Activated effector memory CD4-positive, alpha-beta T cell treated with anti-CD3 and anti-CD28 coated beads, Interleukin-2, amount 50 U/mL, for 16 hours (primary cell): ENCODE measurements at places on chromosomes 5 and 9.

DNA sequence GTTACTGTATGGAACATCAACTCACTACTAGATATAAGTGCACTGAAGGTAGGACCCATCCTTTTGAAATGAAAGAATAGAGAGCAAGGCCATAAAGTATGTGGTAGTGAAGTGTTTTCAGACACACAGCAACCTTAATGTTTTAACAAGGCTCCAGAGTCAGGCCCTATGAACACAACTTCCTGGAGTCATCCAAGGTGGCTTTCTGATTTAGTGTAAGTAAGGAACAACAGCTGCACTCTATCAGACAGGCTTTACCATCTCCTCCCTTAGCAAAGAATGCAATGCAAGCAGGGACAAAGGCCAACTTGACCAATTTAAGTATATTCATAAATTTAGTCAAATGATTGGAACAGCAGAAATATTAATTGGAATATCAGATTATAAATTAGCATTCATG is 90.1 kb downstream of the MPDZ start:
- no peak for DNase-seq

- DNase-seq, result no peak
Measured at GRCh38 chr9:111008158-111009075, 29.9 kb downstream of the LPAR1 start.

GRCh38 chr5:55534436-55535198 is at the start of gene PLPP1:
TSS of gene PLPP1 (minus strand) at chr5:55534964. CDS start at chr5:55534629, 335 bp downstream.
- peak; percentile 94 for DNase-seq

GRCh38 chr5:167853421-167853820 is 438.0 kb upstream of the WWC1 start:
- no peak for DNase-seq

DNA sequence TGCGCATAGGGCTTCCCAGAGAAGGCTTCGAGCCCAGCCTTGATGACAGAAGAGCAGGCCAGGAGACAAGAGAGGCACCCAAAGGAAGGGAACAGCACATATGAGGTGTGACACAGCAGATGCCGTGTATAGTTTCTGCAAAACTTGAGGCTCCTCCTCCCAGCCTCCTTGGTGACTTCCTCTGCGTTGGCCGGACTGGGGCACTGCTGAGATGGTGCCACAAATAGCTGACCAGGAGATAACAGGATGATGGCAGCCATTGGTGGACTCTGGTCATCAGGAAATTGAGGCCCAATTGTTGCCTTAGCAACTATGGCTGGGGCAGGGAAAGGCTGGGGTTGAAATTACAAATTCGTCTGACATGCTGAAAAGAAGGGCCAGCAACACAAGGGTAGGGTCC is 4.8 kb upstream of the ZNF79 start:
- DNase-seq, result no peak

- no peak for DNase-seq
Measured at GRCh38 chr5:160366230-160366629, 4.2 kb downstream of the C1QTNF2 start.

- no peak for DNase-seq
Measured at GRCh38 chr9:5688109-5688508, 59.2 kb downstream of the RIC1 start.

- no peak for DNase-seq
Measured at GRCh38 chr5:178495706-178496105, 94.5 kb downstream of the COL23A1 start.

- no peak for DNase-seq
Measured at GRCh38 chr5:44833249-44833648, 24.5 kb downstream of the MRPS30 start.

DNA sequence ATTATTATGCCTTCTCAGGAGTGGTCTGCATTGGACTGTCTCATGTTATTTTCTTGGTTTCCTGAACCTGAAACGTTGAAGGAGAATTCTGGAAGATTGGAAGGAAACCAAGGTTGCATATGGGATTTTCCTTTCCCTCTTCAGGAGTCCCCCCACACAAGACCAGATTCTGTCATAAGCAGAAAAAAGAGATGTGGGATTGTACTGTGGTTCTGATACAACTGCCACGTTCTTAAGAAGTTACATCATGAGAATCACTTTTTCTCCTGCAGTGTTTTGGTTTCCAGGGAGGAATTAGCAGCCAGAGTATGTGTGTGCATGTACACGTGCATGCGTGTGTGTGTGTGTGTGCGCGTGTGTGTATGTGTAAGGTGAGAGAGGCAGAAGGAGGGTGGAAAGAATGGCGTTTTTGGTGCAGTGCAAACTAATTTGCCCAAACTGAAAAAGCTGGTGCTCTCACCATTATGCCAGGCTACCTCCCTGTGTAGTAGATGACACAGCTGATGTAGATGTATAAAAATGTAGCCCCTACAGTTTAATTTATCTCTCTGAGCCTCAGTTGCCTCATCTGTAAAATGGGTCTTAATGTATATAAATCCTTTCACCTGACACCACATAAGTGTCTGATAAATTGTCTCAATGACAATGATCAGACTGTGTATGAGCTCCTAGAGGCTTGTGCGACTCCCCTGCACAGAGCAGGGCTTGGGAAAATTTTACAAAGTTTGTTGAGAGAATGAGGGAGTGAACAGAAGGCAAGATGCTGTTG is 38.6 kb downstream of the RALGPS1 start:
- DNase-seq, result no peak

DNA sequence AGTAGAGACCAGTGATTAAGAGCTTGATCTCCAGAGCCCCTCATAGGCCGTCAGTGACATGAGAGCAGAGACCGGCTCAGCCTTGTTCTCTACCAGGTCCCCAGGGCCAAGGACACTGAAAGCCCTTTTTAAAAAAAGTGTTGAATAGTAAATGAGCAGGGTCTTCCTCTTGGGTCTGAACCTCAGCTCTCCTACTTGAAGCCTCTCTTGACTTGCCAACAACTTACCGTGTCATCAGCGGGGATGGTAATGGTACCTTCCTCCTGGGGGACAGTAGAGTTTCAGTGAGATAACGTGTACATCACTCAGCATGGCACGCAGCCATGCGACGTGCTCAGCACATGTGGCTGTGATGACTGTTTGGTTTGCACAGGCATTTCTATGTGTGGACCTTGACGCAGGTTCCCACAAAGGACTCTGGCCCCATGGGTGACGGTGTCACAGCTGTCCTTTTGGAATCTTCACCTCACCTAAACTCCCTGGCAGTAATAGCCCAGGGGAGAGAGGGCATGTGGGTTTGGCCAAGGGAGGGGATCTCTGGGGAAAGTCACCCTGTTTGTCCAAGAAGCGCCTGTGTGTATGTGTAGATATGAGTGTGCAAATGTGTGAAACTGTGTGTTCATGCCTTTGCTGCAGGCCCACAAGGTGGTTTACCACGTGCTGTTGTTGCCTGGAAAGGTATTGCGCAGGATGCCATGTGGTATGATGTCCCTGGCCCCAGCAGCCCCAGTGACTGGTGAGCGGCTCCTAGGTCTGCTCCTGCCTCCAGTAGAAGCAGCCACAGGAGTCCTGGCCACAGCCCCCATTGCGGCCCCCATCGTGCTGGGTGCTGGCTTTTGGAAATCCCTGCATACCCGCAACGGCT is 18.7 kb downstream of the ERGIC1 start:
- DNase-seq, result no peak

GRCh38 chr5:157198277-157198986 is 17.8 kb downstream of the ITK start:
- DNase-seq, result peak; percentile 84

- DNase-seq, result no peak
Measured at GRCh38 chr5:56152437-56152836, 80.7 kb downstream of the ANKRD55 start.

GRCh38 chr5:84578226-84578625 is 193.5 kb upstream of the EDIL3 start:
- no peak for DNase-seq

- DNase-seq, result no peak
Measured at GRCh38 chr9:16721972-16722371, 148.5 kb downstream of the BNC2 start.

DNA sequence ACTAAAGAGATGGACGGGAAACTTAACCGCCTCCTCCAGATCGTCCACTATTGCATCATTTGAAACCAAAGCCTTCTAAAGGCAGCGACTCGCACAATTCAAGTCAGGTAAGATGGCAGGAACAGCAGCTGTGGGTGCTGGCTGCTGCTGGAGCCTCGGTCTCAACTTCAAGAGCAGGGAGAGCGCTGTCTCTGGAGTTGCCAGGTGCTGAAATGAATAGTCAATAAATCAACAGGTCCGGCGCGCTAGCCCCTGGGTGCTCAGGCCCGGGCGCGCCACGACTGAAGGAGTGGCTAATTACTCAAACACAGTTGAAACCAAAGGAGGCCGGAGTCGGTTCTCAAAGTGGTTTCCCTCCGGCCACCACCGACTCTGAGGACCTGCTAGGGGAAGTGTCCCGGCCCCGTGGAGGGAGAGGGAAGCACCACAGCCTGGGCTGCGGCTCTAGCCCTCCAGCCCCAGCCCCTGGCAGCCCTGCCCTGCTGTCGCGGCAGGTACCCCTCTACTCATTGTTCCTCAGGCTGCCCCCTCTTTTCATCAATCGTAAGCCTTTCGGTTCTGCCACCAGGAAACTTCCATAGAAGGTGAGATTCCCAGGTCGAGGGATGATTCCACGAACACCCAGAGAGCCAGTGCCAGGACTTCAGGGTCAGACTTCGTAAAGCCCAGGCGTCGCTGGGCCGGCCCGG is 804 bp downstream of the TTC39B start:
- DNase-seq, result peak; percentile 79

DNA sequence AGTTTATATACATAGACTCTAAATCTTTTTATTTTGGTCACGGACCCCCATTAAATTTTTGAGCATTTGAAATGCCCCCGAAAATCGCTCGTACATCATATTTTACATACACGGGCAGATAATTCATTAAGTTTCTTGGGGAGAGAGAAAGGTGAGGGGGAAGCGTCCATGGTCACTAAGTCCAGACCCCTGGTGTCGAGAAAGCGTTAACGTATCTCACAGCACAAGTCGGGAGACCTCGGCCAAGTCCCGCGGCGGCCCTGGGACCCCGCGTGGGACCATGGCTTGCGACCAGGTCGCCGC is 794 bp downstream of the PTBP3 start:
- no peak for DNase-seq

DNA sequence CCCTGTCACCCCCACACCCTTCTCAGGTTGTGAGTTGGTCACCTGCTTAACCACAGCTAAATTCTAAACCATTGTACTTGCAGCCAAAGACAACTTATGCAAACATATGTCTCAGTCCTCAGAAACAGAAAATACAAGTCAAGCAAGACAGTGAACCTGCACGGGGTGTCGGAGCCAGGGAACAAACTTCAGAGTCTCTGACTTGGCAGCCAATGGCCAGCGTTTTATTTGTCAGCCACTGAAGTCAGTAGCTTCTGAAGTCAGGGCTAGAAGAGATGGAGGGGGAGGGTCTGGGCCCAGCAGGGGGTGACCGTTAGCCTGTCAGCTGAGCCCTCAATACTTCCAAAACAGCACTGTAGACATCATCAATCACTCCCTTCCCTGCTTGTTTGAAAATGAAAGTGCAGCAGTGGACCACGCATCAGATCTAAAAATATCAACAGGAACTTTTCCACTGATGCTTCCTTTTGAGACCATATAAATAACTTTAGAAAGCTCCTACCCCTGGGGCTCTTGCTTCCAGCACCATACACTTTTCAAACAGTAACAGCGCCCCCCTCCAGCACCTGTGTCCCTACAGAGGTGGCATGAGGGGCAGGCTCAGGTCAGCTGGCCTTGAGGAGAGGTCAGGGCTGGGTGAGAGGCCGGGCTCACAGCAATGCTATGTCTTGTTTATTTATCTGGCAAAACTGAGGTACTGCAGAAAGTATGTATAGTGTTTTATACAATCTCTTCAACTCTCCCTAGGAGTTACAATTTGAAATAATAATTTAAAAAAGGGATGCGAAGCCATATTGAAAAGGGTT is 142.5 kb downstream of the ACER2 start:
- DNase-seq, result no peak

DNA sequence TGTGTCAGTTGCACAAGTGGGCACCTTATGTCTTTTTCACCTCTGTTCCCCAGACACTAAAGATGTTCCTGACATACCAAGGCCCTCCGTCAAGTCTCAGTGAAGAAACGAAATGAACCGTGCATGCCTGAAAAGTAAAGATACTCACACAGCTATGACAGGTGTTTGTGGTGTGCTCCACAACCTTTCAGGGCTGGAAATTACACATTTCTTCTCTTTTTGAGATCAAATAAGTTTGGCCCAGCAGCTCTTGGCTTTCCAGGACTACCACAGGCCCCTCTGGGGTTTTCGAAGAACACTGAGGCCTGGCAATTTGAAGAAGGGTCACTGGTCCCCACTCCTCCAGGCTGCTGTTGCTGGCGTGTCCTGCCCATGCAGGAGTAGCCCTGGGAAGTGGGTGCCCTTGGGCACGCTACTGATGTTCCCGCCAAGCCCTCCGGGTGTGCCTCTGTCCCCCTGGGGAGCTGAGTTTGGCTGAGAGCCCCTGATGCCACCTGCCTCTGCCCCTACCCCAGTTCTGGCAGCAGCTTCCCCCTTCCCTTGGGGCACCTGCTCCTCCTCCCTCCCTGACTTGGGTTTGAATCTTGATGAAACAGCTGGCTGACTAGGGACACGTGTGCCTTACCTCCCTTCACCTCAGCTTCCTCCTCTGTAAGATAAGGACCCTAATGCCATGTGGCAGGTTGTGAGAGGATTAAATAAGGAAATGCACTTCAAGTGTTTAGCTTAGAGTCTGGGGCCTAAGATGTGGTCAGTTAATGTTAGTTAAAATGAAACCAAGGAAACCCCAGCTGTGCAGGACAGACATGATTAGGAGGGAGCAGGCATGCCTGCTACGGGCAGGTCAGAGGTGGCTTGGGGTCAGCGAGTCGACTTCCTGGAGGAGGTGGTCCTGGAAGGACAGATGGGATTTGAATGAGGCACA is 49.1 kb upstream of the GADD45G start:
- no peak for DNase-seq

GRCh38 chr5:73729329-73729728 is 103.3 kb downstream of the ARHGEF28 start:
- DNase-seq, result no peak

GRCh38 chr5:135140446-135141204 is 106.6 kb upstream of the PITX1 start:
- no peak for DNase-seq
